ENCODE measurements at places on chromosomes 11 and 22.

DNA sequence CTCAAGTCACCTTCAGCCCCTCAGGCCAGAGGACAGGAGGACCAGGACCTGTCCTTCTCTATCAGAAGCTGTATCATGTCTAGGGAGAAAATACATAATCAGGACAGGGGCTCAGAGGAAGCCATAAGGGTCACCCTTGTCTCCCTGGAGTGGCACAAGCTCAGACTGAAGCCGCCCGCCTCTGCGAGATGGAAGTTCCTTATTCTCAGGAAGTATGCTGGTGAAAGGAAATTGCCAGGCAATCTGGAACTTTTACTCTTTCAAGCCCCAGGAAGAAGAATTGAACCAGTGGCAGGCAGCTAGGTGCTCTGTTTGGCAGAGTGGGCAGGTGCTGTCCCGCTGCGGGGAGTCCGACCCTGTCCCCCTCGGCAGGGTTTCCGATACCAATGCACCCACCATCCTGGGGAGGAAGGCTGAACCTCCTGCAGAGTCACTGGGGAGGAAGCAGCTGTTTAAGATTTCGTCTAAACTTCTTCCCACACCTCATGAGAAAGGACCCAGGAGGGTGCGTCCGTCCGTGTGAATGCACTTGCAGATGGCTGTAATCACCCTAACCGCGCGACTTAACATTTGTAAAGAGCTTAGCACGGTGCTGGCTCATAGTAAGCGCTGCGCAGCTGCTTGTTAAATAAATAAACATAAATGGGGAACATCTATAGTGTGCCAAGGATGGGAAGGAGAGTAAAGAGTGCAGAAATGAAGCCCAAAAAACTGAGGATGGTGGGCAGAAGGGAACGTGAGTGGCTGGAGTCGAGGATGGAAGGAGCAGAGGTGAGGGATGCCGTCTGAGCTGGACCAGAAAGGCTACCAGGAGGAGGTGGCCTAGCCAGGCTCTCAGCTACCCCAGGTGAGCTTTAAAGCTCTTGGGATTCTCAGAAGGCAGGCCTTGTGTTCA is 5.0 kb upstream of the ANO1 start:
- DNase-seq = no peak

GRCh38 chr22:44172370-44173108 is 8.2 kb upstream of the PARVG start:
- peak; percentile 54 for DNase-seq

DNA sequence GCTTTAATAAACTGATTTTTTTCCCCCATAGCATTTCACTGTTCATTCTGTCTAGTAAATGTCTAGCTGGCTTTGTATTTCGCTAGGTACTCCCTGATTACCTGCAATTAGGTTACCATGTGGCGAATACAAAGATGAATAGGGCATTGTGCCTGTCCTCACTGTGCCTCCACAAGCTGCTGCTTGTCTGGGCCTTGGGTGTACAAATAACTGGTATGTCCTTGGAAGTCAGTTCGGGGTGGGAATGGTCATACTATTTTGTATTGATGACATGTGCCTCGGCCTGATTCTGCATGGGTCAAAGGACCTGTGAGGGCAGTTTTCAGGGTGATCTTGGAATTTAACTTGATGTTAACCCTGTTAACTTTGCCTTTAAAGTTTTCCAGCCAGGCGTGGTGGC is 11.4 kb downstream of the RBM4 start:
- DNase-seq = no peak

- no peak for DNase-seq
Measured at GRCh38 chr22:44179196-44179988, 1.3 kb upstream of the PARVG start.

- DNase-seq = no peak
Measured at GRCh38 chr11:119624102-119624615, 104.8 kb downstream of the NECTIN1 start.

DNA sequence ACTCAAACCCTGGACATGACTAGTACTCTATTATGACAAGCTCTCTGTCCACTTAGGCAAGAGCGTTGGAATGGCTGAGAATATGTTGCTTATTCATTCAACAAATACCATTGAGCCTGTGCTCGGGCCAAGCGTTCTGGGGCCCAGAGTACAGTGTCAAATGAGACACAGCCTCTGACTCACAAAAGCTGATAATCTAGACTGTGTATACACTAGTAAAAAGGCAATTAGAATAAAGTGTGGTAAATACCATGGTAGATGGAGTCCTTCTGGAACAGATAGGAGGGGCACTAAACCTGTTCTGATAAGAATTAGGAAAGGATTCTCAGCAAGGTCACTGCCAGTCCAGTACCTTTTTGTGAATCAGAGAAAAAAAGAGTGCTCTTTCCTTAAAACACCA is 24.7 kb downstream of the KCNE3 start:
- no peak for DNase-seq

DNA sequence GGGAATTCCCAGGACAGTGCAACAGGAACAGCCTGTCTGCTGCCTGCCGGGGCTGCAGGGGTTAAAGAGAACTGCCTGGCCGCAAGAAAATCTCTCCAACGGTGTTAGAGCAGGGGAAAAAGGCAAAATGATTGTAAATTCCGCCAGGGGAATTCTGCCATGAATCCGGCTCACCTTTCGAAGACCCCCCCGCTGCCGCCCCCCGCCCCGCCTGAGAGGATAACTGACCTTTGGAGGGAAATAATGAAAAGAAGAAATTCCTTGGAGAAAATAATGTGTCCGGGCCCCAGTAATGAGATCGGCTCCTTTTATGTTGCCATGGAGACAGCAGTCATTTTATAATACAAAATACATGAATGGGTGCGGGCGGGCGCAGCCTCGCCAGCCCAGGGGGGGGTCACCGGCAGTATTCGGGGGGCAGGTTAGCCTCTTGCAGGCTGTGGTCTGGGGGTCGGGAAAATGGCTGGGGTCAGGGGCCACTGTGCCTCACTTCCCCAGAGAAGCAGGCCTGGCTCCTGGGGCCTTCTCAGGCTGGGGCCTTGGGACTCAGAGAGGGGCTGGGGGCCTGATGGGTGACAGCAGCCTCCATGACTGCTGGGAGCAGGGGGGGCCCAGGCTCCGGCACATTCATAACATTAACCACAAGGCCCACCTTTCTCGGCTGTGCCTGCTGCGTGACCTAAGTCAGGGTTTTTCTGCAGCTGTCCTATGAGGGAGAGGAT is 228.1 kb downstream of the MN1 start:
- DNase-seq = no peak

- no peak for DNase-seq
Measured at GRCh38 chr11:71078482-71078881, 173.9 kb downstream of the SHANK2 start.

GRCh38 chr22:21450858-21451353 is 16.3 kb upstream of the TMEM191C start:
- no peak for DNase-seq

DNA sequence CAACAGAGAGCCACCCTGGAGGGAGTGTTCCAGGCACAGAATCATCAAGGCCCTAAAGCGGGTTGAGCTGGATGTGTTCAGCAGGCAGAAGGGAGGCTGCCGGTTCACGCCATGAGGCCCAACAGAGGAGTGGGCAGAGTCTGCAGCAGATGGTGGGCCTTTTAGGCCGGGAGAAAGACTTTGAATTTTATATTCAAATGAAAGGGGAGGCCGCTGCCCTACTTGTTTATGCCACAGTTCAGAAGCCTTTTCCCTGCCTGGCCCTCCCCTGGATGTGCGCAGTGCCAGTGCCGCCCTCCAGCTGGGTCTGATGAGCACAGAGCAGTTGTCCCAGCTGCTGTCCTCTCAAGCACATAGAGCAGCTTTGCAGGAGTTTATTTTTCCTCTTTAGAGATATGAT is 46.9 kb upstream of the TTC12 start:
- DNase-seq = peak; percentile 16

DNA sequence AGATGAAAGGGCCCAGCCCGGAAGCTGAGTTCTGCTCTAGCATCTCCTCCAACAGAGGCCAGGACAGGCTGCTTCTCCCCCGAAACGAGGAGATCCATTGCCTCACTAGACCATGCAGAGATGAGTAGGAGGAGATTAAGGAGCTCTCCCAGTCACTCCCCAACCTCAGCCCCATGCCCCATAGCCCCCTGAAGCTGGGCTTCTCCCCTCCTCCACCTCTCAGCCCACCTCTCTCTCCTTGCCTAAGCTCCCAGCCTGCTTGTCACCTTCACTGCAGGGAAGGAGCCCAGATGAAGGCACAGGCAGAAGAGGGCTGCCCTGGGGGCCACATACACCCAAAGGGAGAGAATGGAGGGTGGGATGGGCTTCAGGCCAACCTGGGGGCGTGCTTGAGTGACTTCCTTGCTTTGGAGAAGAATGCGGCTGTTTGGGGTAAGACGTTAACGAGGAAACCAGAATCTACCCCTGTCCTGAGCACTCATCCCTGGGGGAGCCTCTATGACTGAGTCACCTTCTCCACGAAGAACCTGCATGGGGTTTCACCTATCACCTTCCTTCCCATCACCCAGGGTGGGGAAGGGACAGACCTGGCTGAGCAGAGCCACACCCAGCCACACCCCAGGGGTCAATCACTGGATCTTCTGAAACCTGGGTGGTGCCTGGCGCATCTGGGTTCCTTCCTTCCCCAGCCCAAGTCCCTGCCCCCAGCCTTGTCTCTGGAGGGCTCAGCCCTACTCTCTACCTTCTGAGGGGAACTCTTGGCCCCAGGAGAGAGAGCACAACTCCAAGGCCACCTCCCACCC is 11.6 kb upstream of the GNAZ start:
- DNase-seq = no peak

GRCh38 chr11:10095412-10096208 is 198.4 kb downstream of the SBF2 start:
- DNase-seq = no peak

DNA sequence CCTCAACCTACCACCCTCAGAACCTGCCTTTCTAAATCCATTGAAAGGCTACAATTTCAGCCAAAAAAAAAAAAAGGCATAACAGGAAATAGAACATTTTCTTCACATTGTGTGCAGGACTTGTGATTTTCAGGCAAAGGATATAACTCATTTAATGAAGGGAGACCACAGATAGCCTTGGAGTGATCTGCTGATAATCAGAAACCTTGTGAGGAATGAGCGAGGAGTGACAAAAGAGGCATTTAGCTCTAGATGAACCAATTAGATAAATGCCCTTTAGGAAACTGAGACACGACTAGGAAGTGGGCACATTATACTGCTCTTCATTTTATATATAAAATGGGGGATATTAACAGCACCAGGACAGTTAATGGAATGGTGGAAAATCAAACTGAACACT is 216.5 kb upstream of the GRIA4 start:
- DNase-seq = no peak
